ENCODE measurements at places on chromosomes 11 and 22.

DNA sequence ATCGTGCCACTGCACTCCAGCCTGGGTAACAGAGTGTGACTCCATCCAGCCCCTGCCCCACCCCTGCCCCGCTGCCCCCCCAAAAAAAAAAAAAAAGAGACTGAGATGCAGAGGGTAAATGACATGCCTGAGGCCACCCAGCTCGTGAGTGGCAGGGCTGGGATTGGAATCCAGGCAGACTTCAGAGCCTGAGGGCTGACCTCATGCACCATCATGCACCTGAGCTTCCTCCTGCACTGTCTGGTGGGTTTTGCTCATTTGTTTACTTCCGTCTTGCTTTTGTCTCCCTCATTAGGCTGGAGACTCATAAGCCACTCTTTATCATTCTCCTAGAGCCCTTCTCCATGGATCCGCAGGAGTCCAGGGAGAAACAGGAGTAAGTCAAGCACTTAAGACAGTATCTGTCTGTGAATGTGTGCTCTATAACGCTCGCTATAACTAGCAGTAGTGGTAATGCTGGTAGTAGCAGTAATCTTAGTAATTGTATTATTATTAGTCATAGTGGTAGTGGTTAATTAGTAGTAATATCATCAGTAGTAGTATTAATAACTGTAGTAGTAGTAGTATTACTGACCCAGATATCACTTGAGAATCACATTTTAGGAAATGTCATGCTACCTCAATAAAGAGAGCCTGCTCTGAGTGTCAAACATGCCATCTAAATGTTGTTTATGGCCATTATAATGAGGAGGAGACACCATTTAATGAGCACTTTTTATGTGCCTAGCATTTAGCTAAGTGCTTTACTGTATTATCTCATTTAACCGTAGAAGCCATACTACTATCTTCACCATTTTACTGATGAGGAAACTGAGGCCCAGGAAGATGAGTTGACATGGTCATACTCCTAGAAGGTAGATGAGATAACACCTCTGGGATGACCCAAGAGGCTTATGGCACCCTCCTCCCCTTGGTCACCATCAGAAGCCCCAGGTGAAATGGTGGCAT is 85.0 kb downstream of the NAT10 start:
- no peak for DNase-seq

DNA sequence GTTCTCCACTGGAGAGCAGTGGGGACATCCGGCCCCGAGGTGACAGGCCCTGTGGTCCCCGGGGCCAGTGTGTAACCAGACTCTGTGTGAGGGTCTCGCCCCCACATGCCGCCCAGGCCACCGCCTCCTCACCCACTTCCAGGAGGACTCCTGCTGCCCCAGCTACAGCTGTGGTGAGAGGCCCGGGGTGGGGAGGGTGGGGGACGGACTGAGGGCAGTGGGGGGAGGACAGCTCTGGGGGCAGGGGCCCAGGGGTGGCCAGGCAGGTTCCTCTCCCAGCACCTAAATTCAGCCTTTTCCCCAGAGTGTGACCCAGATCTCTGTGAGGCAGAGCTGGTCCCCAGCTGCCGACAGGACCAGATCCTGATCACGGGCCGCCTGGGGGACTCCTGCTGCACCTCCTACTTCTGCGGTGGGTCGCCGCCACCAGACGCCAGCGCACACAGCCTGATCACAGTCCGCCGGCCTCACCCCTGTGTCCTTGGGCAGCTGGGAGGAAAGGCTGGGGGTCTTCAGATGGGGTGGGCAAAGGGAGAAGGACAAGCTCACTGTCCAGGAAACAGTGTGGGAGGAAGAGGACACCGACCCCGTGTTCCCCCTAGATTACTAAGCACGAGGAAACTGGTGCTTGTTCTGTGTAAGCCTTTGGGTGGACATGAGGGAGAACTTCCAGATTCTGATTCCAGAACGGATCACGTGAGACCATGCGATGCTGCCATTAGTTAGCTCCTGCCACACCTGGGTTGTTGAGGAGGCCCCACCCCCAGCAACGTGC is 84.4 kb upstream of the MYOD1 start:
- no peak for DNase-seq

DNA sequence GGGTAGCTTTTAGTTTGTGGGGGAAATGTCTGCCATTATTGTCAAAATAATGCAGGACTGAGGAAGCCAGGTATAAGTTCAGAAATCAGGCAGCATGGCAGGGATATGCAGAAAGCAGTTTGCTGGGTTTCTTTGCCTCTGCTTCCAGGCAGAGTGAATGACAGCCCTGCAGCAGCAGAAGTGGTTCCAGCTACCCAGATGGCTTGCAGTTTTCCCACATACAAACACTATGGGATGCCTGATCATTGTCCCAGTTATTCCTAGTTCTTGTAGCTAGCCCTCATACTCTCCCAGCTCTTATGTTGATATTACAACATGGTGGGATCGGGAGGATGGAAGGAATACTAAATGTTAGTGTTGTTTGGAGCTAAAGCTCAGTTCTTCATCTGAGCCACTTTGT is 2.8 kb upstream of the DIXDC1 start:
- DNase-seq, result no peak

DNA sequence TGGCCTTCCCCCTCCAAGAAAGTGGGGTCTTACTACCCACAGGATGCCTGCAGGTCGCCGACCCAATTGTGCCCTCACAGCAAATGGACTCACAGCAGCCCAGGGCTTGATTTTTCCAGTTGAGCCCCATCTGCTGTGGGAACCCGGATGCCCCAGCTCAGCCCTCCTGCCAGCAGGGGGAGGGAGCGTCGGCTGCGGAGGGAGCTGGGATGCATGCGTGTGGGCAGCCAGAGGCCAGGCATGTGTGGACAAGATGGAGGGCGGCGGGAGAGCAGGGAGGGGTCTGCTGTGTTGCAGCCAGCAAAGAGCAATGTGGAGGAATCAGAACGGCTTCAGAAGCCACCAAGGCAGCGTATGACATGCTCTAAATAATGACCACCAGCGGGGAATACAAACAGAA is 41.0 kb upstream of the EIF3D start:
- DNase-seq, result peak; percentile 39

DNA sequence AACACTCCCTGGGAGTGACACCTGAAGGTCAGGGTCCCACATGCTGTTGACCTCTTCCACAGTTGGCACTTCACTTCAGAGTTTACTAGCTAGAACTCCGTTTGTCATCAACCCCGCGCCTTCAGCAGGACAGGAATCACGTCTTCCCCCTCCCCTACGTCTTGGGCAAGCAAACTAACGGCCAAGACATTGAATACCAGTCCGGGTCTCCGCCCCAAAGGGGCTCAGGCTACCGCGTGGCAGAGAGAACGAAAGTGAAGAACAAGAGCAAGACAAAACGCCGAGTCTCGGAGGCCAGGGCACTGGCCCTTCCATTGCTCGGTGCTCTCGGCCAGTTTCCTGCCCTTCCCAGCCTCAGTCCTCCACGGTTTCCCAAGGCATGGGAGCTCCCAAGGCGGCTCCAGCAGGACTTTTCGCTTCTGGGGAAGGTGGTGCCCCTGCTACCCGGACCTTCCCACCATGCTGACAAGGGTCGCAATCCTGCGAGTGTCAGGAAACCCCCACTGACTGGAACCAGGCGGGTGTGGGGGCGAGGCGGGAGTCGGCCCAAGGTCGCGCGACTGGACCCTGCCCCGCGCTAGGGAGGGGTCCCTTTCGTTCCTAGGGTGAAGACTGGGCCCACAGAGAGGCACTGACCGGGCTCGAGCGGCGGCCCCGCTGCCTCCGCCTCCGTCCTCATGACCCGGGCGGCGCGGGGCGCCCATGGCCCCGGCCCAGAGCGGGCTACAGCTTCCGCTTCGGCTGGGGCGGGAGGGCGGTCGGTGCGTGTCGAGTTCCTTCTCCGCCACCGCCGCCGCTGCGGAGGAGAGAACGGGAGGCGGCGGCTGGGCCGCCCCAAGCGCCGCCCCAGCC is at the start of gene GUCD1:
TSS of gene GUCD1 (minus strand) at position 826 of the 852 bp plus-strand sequence. CDS start at position 679, 147 bp downstream.
- peak; percentile 45 for DNase-seq

Measured in fibroblast of skin of right quadriceps (primary cell).